Mesothelial cell of epicardium (in vitro differentiated cells): ENCODE measurements at places on chromosomes 4 and X. TPM values are rescaled to one million over a fixed set of nuclear protein-coding genes. Genes with fewer than 3 reads are reported as not detected.

GRCh38 chr4:6316461-6317003, 46.9 kb downstream of the WFS1 start:
- no peak for DNase-seq

DNA sequence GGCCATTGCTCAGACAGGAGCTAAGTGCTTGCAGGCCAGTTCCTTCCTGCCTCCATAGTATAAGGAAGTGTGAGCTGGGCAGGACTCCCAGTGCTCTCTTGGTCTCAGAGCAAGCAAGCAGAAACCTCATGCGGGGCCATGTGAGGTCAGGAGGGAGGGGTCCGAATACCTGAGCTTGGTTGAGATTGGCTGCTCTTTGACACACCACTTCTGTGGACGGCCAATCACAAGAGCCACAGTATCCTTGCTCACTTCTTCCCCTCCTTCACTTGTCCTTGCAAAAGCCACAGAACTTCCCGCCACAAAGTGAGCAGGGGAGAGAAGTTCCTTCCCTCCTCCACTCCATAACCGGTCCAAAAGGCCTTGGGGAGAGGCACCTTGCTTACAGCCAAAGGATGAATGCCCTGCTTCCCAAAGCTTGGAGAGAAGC, 56.7 kb downstream of the PRPS1 start:
- DNase-seq: no peak

The PAGE2B gene
- total RNA-seq: not detected in 3 replicates

The FHDC1 gene
- 4.2 to 4.6 TPM (median 4.3 TPM) in 3 replicates for total RNA-seq

- DNase-seq: no peak
Observed at GRCh38 chrX:44306356-44306755, 37.1 kb downstream of the EFHC2 start.

The ADAMTS3 gene
- 9.2 to 11.0 TPM (median 10.7 TPM) in 3 replicates for total RNA-seq

The UGT2A1 gene
- not detected in 3 replicates for total RNA-seq

The MAGEH1 gene
- 35.9 to 40.2 TPM (median 40.1 TPM) in 3 replicates for total RNA-seq

- no peak for DNase-seq
Observed at GRCh38 chr4:150264595-150265161, 186.4 kb downstream of the DCLK2 start.

DNA sequence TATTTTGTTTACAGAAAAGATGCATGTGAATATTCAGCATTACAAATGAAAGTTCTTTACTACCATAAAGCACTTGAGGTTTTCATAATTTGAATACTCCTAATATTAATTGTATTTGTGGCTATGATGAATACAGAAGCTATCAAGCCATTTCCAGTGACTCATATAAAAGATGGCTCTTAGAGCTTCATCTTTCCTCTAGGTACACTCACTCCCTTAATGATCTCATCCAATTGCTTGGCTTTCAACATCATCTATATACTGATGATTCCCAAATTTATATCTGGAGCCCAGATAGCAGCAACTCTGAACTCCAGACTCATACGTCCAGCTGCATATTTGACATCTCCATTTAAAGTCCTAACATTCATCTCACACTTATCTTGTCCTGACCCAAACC, 183.4 kb upstream of the FAM241A start:
- DNase-seq: no peak

DNA sequence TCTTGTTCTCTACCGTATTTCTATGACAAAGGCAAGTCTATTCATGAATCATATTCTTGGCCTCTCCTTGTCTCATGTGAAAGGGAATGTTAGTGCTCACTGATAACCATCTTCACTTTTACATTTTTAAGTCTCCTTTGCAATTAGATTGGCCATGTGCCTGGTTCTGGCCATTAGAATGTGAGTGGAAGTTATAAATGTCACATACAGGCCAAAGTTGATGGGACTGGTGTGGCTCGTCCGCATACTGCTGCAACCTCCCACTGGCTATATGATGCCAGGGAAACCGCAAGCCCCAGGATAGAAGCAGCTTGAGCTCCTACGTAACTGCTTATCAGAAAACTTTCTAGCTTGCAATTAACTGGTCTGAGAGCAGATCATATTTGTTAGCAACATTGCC, 86.1 kb downstream of the MAGEC1 start:
- DNase-seq: no peak

The TLR1 gene
- 0.77 to 1.2 TPM (median 0.82 TPM) in 3 replicates for total RNA-seq

GRCh38 chrX:13078739-13079444, 34.5 kb upstream of the FAM9C start:
- DNase-seq: no peak
